ENCODE measurements at places on chromosomes 6 and 20. TPM values are rescaled to one million over a fixed set of nuclear protein-coding genes. Genes with fewer than 3 reads are reported as not detected.
A peak's percentile ranks its signal among the peaks of the same experiment; 100 is the strongest.

GRCh38 chr20:22353586-22353985 lies 230.8 kb downstream of the FOXA2 start:
- peak; percentile 49 for DNase-seq

DNA sequence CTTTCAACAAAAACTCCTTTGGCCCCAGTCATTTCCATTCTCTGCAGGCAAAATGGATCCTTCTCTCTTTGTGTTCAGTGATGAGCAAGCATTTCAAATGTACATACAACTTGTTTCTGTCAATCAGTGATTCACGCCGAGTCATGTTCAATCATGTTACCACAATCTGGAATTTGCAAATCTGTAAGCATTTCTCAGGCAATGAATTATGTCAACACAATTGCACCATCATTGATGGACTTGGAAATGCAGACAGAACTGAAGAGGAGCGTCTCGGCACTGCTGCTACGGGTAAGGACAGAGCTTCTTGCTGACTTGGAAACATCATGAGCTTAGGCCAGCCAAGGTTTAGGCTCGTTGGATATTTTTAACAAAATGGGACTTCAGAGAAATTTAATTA lies 132.8 kb upstream of the AGPAT4 start:
- peak; percentile 100 for DNase-seq

DNA sequence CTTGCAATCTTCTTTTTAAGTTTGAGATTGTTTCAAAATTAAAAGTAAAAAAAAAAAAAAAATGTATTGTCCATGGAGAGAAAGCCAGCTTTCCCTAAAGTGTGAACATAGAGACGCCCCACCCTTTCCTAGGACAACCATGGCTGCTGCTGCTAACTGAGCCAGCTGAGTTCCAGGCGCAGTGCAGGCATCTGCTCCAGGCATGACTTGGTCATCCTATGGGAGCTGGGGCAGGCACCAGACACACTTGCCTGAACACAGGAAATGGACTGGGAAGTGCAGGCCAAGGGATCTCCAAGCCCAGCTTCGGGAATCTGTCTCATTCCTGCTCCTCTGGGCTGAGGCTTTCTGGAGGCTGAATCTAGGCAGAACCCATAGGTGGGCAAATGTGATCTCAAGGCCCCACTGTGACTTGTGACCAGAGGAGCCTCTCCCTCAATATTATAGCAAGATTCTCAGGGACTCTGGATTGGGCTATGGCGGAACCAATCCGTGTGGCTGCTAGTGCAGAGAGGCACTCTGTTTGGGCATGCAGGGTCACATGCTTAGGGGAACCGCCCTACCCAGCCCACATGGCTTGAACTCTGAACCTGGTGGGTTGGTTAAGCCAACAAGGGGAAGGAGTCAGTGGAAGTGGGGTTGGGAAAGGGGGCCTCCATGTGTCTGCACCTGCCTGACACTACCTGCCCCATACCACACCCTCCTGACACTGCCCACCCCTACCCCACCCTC lies 138.2 kb upstream of the CST7 start:
- no peak for DNase-seq

DNA sequence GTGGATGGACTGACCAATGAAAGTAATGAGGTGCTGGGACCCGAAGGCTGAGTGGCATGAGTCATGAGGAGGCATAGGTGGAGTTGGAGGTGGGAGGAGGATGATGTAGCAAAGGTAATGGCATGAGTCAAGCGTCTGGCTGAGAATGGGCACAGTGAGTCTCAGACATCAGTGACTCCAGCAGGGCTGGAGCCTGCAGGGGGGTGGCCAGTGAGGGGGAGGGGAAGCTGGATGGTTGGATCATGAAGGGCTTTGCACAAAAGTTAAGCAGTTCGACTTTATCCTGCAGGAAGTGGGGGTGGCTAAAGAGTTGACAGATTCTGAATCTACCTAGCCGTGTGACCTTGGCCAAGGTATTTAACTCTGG lies 99.0 kb upstream of the IYD start:
- no peak for DNase-seq

DNA sequence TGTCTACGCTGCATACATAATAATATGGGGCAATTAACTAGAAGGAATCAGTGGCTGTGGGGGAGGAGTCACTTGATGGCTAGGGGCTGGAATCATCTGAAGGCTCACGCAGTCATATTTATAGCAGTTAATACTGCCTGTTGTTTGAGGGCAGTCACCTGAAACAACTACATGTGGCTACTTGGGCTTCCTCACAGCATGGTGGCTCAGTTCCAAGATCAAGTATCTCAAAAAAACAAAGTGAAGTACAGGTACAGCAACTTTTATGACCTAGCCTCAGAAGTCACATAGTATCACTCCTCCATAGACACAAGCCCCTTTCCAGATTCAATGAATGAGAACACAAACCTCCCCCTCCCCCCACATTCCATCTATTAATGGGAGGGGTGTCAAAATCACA lies 63.7 kb downstream of the STX11 start:
- no peak for DNase-seq

GRCh38 chr20:60395991-60396390 lies 437.8 kb downstream of the CDH26 start:
- DNase-seq: no peak

DNA sequence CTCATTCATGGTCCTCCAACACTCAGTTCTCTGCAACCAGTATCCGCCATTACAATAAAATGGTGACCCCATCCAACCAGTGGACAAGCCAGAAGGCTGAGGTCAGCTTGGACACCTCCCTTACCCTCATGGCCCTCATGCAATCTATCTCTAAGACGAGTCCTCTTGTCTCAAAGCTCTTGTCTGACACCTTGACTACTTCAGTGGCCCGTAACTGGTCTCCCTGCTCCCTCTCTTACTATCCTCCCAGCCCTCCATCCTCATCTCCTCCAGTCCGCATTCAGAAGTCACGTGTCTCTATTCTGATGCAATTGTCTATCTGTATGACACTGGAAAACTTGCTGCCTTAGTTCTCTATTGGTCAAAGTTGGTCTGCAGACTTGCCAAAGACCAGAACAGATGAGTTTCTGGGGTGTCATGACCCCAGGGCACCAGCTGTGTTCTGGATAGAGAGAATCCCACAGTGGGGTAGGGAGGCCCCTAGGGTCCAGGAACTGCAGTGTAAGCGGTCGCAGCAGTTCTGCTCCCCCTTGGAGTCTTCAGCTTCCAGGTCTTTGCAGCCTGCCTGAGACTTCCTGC lies 59.6 kb upstream of the RNF24 start:
- no peak for DNase-seq

DNA sequence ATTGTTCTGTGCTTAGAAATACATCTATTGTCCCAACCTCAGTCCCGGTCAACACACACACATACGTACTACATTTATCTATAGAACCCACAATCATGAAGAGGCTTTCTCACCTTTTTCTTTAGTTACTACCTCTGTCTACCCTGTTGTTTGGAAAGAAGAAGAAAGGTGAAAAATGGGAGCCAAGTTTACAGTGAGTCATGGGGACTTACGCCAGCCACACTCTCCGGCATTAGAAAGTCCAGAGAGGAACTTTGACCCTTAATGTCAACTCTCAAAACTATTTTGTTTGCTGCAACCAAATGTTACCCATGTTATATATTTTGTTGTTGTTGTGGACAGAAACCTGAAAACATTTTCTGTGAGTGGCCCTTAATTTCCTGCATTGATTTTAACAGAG lies 259.1 kb downstream of the ZFAND3 start:
- DNase-seq: no peak

DNA sequence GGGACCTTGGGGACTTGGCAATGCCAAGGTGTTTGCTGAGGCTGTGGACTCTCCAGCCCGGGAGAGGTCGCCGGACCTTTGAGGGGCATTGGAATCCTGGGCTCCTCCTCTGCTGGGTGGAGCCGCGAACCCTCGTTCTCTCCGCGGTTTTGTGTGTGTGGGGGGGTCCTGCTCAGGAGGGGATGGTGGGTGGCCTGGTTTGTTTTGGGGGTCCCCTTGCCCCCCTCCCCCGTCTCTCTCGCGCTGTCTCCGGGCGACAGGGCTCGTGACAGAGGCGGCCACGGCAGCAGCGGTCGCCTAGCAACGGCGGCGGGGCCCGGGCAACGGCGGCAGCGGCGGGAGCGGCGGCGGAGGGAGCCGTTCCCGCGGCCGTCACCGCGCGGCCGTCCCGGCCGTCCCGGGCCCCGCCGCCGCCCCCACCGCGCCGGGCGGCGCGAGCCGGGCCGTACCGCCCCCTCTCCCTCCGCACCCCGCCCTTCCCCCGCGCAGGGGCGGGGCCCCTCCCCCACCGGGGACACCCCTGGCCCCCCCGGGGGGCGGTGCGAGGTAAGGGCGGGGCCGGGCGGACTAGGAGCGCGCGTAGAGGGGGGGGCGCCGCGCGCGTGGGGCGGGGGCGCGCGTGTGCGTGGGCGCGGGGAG lies 7.8 kb downstream of the SYNGAP1 start:
- DNase-seq: no peak

- no peak for DNase-seq
Measured at GRCh38 chr6:157953580-157954091, 28.0 kb upstream of the SYNJ2 start.

DNA sequence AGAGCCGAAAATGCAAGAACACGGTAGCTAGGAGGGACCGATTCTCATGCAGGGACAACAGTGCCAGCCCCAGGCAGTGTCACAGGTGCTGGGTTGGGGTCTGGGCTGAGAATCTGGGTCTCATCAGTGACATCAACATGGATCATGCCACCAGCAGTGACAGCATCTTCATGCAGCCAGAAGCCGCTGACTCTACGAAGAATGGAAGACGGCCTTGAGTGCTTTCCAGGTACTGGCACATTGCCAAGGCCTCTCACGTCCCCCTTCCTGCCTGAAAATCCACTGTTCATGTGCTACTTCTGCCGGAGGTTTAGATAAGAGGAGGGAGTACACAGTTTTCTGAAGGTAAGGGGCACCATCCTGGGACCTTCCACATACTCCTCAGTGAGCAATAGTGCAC lies 141.1 kb upstream of the FOXQ1 start:
- no peak for DNase-seq

GRCh38 chr20:38671186-38671585 lies 53.1 kb upstream of the SLC32A1 start:
- no peak for DNase-seq

DNA sequence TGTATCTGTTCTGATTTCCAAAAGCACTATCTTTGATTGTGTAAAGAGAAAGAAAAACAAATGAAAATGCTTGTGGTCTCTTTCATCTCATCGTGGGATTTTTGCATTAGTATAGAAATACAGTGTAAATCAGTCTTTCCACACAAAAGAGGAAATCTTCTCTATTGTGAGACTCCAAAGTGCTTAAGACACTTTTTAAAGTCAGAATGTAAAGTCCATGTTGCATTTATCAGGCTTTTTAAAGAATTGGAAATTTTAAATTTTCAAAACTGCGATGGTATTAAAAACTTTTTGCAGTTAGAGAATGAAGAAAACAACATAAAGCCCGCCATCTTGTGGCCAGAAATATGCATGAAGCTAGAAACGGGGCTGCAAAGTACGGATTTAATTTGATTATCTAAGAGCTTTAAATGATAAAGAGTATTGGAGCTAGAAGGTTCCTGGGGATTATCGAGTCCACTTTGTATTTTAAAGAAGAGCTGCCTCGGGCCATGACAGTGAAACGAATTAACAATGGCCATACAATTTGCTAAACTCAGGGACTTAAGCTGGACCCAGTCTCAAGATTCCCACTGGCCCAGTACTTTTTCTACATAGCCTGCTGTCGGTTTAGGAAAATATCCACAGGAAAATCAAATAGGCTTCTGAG lies 339.6 kb downstream of the ARHGAP18 start:
- peak; percentile 55 for DNase-seq

The OVOL2 gene
- not detected for total RNA-seq

The CTAGE9 gene
- total RNA-seq: not detected
